Activated CD8-positive, alpha-beta memory T cell treated with anti-CD3 and anti-CD28 coated beads for 48 hours (primary cell): ENCODE measurements at places on chromosomes 5 and 9.

DNA sequence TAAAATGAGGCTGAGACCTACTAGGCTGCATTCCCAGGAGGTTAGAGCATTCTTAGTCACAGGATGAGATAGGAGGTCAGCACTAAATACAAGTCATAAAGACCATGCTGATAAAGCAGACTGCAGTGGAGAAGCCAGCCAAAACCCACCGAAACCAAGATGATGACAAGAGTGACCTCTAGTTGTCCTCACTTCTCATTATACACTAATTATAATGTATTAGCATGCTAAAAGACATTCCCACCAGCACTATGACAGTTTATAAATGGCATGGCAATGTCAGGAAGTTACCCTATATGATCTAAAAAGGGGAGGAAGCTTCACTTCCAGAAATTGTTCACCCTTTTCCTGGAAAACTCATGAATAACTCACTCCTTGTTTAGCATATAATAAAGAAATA lies 88.6 kb downstream of the PLPPR1 start:
- no peak for DNase-seq

DNA sequence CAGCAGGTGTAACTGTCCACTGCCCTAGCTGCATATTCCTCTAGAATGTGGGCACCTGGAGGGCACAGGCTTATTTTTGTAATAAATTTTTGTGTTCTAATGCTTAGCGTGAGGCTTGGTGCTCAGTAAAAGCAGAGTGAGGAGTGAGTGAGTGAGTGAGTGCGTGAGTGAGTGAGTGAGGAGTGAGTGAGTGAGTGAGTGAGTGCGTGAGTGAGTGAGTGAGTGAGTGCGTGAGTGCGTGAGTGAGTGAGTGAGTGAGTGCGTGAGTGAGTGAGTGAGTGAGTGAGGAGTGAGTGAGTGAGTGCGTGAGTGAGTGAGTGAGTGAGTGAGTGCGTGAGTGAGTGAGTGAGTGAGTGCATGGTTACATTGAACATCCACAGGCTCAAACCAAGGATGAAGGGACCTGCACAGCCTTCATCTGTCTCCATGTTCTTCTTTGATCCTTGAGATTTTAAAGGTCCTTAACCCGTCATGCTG lies 371.5 kb downstream of the MED10 start:
- DNase-seq, result no peak

GRCh38 chr5:94113-94892 lies 2.3 kb downstream of the PLEKHG4B start:
- DNase-seq, result no peak

GRCh38 chr5:173720286-173720952 lies 104.0 kb upstream of the BOD1 start:
- DNase-seq, result no peak

GRCh38 chr9:38226491-38226951 lies 157.5 kb upstream of the SHB start:
- DNase-seq, result no peak

- no peak for DNase-seq
Observed at GRCh38 chr5:124060011-124060410, 548.0 kb downstream of the CSNK1G3 start.

GRCh38 chr9:135662758-135663450 lies at the start of gene LCN9:
TSS of gene LCN9 (plus strand) at chr9:135663309. CDS start at chr9:135663322, 13 bp downstream.
- no peak for DNase-seq

- DNase-seq, result no peak
Observed at GRCh38 chr5:148843510-148844318, 17.3 kb downstream of the ADRB2 start.

DNA sequence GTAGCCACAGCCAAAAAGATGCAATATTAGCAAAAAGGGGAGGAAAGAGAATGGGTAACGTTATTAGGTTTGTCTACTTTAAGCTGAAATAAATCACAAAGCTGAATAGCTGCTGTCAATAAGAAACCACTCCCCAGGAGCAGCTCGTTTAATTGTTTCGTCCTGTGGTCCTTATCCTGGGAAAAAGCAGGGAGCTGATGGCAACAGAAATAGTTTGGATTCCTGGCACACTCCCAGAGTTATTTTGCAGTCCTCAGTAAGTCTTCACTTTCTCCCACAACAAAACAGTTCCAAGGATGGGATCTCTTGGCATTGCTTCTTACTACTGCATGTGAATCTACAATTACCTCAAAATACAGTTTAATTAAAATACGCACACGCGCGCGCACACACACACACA lies 28.8 kb downstream of the FRMD3 start:
- DNase-seq, result no peak

DNA sequence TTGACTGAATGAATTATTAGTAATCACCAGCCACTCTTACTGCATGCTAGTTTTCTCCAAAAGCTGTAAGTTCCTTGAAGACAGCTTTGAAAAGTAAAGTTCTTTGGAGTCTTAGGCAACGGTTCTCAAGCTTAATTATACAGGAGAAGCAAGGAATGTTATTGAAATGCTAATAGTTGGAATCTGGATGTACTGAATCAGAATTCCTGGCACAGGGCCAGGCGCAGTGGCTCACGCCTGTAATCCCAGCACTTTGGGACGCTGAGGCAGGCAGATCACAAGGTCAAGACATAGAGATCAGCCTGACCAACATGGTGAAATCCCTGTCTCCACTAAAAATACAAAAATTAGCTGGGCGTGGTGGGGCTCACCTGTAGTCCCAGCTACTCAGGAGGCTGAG lies 33.4 kb downstream of the GRIA1 start:
- no peak for DNase-seq

- no peak for DNase-seq
Observed at GRCh38 chr5:43415935-43416802, 4.0 kb upstream of the CCL28 start.

GRCh38 chr5:109939116-109939682 lies 249.5 kb downstream of the MAN2A1 start:
- DNase-seq, result no peak
